ENCODE measurements at places on chromosomes 3 and 15.

- no peak for DNase-seq
Measured at GRCh38 chr3:59632760-59633573, 583.1 kb upstream of the CFAP20DC start.

DNA sequence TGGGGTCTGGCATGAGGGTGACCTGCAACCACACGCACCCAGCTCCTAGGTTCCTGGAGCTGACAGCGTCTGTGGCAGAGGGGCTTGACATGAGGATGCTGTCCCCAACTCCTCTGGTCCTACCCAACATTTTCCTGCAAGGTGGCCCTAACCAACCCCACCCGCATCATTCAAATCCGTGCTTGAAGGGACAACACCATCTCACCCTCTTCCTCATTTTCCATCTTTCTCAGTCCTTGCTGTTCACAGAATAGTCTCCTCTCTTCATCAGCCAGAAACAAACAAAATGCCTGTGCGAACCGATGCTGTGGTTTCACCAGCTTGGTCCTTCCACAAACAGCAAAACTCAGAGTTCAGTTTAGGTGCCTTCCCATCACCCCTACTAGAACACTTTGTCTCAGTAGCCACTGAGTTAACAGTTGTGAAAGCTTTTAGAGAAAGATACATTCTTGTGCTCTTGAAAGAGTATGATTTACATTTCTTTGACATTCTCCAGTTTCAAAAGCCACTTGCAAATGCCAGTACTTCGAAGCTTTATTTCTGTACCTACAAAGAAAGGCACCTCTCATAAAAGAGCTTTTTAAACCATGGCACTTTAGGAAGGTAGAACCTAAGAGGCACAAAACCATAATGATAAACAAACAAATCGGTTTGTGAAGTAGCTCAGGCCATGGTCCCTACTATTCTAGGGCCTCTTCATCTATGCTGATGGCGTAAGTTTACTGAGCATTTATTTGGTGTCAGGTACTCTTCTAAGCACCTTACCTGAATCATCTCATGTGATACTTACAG, 360.1 kb downstream of the SHQ1 start:
- DNase-seq = no peak

DNA sequence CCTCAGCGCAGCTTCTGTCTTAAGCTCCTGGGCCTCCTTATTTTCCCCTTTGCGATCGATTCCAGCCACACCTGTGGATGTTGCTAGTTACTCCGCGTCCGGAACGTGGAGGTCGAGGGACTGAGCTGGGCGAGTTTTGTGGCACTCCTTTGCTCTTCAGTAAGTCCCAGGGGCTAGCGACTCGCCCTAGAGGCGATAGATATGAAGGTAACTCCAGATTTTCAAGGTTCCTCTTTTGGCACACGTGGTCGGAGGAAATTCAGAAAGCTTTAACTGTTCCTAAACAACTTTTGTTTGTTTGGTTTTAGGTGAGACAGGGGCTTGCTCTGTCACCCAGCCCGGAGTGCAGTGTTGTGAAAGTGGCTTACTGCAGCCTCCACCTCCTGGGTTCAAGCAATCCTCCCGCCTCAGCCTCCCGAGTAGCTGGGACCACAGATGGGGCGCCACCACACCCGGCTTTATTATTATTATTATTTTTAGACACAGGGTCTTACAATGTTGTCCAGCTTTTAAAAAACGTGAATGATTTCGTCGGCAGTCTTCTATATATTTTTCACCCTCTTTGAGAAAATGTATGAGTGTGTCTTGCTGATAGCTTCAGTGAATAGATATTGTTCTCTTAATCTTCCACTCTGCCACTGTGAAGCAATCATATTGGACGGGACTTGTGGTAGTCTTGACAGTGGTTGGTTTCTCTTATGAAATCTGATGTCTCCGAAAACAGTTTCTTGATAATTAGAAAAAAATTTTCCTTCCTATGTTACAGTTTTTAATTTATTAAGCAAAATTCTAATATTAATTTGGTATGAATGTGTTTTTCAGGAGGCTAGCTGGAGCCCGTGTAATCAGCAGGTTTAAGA, 785 bp downstream of the MFSD1 start:
- DNase-seq = no peak

DNA sequence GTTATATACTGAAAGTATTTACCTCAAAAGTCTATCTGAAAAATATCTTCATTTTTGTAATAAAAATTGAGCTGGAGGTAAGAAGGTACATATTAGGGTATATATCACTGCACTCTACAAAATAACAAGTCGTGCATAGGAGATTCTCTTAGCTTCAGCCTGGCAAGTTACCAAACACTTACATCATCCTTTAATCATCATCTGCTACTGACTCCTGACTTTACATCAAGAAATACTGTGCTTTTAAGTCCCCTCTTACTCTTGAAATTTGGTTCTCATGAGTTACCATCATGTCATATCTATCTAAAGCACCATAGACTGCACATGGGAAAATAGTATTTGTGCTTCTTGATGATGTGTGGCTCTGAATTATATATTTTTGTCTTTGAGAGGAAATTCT, 50.8 kb downstream of the LYSMD4 start:
- no peak for DNase-seq

DNA sequence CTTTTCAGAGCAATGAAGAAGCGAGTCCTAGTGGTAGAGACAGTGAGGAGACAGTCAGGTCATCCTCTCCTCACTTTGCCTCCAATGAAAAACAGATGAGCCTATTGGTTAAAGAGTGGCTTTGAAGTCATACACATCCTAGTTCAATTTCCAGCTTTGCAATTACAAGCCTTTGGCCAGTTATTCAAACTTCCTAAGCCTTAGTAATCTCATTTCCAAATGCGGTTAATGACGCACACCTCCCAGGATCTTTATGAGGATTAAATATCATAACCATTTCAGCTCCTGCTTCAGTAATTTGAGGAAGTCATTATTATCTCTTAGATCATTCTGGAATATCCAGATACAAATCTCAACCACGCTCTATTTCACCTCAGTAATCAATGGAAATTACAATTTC, 10.0 kb upstream of the ST6GAL1 start:
- no peak for DNase-seq

- no peak for DNase-seq
Measured at GRCh38 chr3:3134750-3135448, 8.2 kb downstream of the TRNT1 start.
